Thoracic aorta (tissue), 2 donors: ENCODE measurements at places on chromosomes 13 and 19. TPM values are rescaled to one million over a fixed set of nuclear protein-coding genes. Genes with fewer than 3 reads are reported as not detected.

GRCh38 chr13:52179925-52180324 lies 20.5 kb upstream of the NEK3 start:
- no peak for DNase-seq
- peaks cover 13% of the 10 kb centered on the region for H3K36me3 ChIP-seq
- H3K27ac ChIP-seq, result no peak overlapping the region
- H3K4me3 ChIP-seq, result no peak overlapping the region
- H3K27me3 ChIP-seq, result no peaks in the 10 kb centered on the region

- no peaks in the 10 kb centered on the region for H3K36me3 ChIP-seq
- DNase-seq, result no peak
- H3K27ac ChIP-seq, result no peak overlapping the region
- no peak overlapping the region for H3K4me3 ChIP-seq
Observed at GRCh38 chr13:37529751-37530385, 68.7 kb downstream of the POSTN start.

Gene ZIC5
- not detected for total RNA-seq

- no peaks in the 10 kb centered on the region for H3K36me3 ChIP-seq
- H3K27me3 ChIP-seq, result no peaks in the 10 kb centered on the region
- no peak for DNase-seq
- no peak overlapping the region for H3K4me3 ChIP-seq
- peaks cover 5% of the 10 kb centered on the region for H3K4me1 ChIP-seq
Observed at GRCh38 chr13:105952233-105952972, 583.1 kb downstream of the EFNB2 start.

Gene FUT6
- total RNA-seq, result not detected

DNA sequence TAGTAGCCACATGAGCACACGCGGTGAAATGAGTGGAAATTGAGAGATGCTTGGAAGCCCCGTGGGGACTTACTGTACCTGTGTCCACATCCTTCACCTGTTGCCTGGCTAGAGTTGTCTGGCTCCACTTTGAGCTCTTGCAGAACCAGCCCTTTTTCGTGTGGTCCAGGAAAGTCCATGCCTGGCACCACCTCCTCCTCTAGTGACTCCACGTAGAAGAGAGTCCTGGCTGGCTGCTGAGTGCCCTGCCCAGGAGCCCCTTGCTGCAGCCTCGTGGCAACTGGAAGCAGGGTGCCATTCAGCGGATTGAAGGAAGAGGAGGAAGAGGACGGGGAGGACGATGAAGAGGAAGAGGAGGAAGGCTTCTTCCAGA lies 515 bp upstream of the ATXN8OS start:
- DNase-seq, result no peak
- no peaks in the 10 kb centered on the region for H3K4me1 ChIP-seq
- H3K27ac ChIP-seq, result no peak overlapping the region
- no peaks in the 10 kb centered on the region for H3K27me3 ChIP-seq
- no peaks in the 10 kb centered on the region for H3K36me3 ChIP-seq
